Central memory CD4-positive, alpha-beta T cell (primary cell): ENCODE measurements at places on chromosomes 11 and 22.

DNA sequence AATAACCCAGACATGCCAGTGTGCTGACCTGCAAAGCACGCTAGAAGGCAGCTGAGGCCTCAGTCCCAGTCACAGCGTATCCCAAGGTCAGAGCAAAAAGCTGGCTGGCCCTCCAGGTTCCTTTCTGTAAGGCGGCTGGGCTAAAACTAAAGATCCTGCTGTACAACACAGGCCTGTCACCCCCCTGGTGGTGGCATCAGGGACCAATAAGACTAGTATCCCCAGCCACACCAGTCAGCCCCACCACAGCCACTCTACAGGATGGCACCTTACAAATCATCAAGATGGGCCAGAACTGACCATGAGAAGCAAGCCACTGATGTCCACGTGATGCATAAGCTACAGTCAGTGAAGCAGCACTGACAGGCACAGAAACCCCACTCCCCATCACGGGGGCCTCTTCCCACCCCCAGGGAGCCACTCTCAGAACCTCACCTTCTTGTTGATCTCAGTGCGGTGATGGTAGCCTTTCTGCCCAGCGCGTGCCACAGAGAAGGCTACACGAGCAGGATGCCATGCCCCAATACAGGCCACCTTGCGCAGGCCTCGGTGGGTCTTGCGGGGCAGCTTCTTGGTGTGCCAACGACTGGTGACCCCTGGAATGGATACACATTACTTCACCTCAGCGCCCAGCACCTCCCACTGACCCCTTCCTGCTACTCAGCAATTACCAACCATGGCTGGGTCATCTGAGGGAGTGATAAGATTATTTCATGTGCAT lies 5.0 kb downstream of the RPL3 start:
- DNase-seq: no peak

- no peak for DNase-seq
Observed at GRCh38 chr11:2789331-2789730, 89.5 kb upstream of the KCNQ1OT1 start.

- no peak for DNase-seq
Observed at GRCh38 chr11:73361953-73362776, 14.0 kb upstream of the RELT start.

- DNase-seq: peak; percentile 50
Observed at GRCh38 chr22:22865311-22866072, 22.1 kb upstream of the IGLL5 start.

DNA sequence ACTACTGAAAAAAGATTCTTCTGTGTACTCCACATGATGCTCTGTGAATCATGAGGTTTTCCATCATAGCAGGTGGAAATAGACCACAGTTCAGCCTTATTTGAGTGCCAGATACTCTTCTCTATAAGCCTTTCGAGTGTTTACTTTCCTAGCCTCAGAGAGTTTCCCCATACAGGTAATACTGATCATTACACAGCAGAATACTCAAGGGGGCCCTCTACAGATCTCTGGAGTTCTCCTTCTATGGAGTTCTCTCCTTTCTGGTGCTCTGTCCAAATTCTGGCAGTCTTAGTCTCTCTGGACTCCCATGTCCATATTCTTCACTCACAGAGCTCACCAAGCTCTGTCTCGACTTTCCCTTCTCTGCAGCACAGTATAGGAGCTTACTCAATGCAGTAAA lies 175.7 kb upstream of the CARD18 start:
- no peak for DNase-seq

GRCh38 chr11:44979543-44980399 lies 29.1 kb upstream of the TP53I11 start:
- DNase-seq: no peak

GRCh38 chr22:48268771-48269552 lies 1506.5 kb downstream of the TBC1D22A start:
- DNase-seq: no peak

GRCh38 chr22:17974703-17975372 lies 49.5 kb downstream of the MICAL3 start:
- no peak for DNase-seq

GRCh38 chr11:34425867-34426266 lies 12.9 kb upstream of the CAT start:
- no peak for DNase-seq

DNA sequence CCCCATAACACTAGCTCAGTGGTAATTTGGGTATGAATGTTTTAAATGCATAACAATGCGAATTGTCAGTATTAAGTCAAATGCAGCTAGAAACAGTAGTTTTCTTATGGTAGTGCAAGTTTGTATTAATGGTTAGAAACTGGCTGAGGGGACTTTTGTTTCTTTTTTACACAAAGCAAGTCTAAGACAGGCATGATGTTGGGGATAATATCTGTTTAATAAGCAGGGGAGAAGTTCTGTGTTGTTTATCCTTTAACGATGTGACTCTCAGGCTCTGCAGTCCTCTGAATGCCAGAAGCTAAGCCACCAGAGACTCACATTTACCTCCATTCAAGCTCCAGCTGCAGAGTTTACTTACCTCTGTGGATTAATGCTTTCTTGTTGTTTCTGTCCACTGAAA lies 67.8 kb downstream of the SYT9 start:
- no peak for DNase-seq

GRCh38 chr11:2273771-2274170 lies 3.4 kb upstream of the ASCL2 start:
- DNase-seq: no peak

- no peak for DNase-seq
Observed at GRCh38 chr22:43520632-43521039, 108.8 kb downstream of the MPPED1 start.

DNA sequence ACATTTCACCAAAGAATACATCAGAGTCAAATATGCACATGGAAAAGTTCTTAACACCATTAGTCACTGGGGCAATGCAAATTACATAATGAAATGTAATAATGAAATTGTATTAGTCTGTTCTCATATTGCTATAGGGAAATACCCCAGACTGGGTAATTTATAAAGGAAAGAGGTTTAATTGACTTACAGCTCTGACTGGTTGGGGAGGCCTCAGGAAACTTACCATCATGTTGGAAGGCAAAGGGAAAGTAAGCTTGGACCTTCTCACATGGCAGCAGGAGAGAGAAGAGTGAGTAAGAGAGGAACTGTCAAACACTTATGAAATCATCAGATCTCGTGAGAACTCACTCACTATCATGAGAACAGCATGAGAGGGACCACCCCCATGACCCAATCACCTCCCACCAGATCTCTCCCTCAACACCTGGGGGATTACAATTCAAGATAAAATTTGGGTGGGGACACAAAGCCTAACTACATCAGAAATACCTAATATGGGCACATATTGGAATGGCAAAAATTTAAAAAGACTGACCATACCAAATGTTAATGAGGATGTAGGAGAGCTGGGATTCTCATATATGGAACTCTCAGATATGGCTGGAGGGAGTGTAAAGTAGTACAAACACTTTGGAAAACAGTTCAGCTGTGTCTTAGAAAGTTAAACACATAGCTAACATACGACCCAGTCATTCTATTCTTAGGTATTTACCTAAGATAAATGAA lies 65.1 kb upstream of the CD44 start:
- no peak for DNase-seq

GRCh38 chr11:16095756-16096155 lies 260.6 kb downstream of the SOX6 start:
- DNase-seq: no peak

DNA sequence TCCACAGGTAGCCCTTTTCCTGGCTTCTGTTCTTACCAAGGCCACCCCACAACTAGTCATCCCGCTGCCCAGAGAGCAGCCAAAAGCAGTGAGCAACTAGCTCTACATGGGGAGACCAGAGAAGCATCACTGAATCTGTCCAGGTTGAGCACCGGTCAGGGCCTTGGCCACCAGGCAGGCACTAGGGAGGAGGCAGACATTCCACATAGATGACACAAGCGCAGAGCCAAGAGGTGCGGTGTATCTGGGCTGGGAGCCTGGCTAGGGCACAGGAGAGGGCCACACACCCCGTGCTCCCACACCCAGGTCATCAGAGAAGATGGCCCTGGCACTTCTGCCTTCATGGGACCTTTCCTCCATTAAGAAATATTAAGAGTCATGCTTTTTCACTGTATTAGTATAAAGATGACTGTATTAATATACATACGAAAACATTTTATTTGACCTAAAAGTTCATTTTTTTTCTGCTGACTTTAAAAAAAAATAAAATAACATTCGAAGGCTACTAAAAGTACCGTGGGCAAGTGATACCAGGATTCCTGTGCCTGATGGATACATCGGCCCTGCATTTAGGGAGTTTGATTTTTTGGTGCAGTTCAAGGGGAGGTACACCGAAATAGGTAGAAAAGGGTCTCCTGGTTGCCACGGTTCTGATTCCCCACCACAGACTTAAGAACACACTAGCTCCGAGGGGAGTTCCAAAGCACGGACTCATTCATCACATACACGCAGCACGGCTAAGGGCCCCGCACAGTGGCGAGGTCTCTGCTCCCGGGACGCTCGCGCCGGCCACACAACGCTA lies 1.2 kb downstream of the DGCR2 start:
- no peak for DNase-seq

DNA sequence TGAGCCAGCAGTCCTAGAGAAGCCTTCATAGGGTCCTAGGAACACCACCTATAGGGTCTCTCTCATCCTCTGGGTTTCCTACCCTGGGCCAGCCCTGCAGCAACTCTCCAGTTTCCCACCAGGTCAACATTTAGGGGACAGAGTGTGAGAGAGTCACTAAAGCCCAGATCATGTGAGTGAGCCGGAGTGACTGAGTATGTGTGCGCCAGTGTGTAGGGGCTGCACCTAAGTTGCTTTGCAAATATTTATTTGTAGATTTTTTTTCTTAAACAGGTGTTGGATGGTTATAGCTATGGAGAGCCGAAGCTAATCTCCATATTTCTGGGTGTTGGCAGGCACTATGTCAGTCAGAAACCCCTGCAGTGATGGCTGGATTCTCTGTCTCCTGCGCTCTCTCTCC lies 232.5 kb upstream of the NCAM1 start:
- DNase-seq: no peak

DNA sequence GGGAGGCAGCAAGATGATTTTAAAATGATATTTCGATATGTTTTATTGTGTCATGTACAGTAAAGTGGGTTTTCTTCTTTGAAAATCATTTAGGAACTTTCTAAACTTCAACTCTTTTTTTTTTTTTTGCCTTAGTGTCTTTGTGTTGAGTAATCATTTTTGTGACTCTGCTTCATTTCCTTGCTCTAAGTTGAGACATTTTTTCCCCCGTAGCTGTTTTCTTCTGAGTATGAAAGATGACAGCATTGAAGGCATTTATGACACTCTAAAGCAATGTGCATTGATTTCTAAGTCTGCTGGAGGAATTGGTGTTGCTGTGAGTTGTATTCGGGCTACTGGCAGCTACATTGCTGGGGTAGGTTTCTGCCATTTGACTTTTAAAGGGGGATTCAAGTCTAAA lies 23.5 kb downstream of the RRM1 start:
- no peak for DNase-seq

DNA sequence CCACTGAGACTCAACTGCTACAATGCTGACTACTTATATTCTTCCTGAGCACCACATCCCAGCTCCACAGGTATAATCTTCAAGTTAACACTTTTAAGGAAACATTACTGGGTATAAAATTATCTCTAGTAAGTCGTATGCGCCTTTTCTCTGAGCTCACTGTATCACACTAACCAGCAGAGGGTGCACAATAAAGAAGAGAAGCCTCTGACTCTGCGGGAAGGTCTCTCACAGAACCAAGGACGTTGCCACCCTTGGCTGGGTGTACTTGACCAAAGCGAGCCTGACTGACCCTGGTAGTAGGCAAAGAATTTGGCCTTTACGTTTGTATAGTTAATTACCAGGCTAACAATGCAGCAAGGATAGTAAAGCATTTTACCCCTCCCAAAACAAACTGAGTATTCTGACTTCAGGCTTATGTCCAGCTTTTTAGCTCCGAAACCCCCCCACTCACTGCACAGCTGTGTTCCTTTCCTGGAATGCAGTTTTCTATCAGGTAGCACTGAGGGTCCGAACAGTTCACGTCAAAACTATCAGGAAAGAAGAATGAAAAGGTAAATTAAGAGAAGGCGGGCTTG lies at the start of gene BTBD18:
Gene BTBD18, minus strand, starts transcription at position 144 of the 578 bp plus-strand sequence. CDS start 631 bp downstream, outside the sequence.
- no peak for DNase-seq

- no peak for DNase-seq
Observed at GRCh38 chr11:132490978-132491377, 1041.3 kb downstream of the OPCML start.

- no peak for DNase-seq
Observed at GRCh38 chr11:127564810-127565209, 564.2 kb upstream of the KIRREL3 start.

DNA sequence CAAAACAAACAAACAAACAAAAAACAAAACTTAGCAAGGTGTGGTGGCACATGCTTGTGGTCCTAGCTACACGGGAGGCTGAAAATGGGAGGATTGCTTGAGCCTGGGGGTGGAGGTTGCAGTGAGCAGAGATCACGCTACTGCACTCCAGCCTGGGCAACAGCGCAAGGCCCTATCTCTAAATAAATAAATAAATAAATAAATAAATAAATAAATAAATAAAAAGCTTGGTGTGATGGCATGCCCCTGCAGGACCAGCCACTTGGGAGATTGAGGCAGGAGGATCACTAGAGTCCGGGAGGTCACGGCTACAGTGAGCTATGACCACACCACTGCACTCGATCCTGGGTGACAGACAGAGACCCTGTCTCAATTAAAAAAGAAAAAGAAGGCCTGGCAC lies 9.0 kb upstream of the STARD10 start:
- no peak for DNase-seq

DNA sequence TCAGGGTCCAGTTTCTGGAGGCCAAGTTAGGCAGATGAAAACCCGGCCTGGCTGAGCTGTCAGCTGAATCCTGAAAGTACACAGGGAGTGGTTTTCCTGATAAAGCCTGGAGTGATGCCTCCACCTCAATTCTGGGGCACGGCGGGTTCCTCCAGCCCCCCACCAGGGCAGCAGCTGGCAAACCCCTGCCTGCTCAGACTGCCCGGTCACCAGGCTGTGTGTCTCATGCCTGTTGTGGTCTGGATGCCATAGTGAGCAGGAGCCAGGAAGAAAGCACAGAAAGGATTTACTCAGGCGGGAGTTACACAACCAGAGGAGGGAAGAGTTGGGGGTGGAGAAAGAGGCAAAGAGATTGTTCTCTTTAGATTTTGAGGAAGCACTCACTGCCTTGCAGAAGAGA lies 119.9 kb upstream of the RASSF10 start:
- no peak for DNase-seq

DNA sequence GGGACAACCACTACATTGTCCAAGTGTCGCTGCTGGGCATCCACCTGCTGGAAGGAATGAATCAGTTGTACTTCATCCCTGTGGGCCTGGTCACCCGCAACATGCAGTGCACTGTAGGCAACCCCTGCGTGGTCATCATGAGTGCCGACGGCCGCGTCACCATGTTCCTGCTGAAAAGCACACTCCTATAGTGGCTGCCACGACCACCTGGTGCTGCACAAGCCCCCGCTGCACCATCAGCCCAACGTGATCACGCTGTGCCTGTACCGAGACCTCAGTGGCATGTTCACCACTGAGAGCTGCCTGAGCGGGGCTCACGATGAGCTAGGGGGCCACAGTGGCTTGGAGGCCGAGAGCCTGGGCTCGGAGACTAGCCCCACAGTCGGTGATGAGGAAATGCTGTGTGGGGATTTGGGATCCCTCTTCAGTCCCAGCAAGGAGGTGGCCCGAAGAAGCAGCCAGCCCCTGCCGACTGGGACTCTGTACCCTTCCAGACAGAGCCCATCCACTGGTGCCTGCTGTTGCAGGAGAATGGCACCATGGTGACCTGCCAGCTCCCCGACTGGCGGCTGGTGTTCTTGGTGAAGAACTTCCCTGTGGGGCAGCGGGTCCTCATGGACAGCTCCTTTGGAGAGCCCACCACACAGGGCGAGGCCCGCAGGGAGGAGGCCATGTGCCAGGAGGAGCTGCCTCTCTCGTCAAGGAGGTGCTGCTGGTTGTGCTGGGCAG lies 15.7 kb upstream of the SLC5A4 start:
- no peak for DNase-seq

- DNase-seq: no peak
Observed at GRCh38 chr11:95132956-95133355, 43.3 kb downstream of the ENDOD1 start.
